ENCODE measurements at places on chromosomes 2 and 18.

GRCh38 chr2:187912950-187913349 lies 358.7 kb upstream of the TFPI start:
- no peak for DNase-seq

DNA sequence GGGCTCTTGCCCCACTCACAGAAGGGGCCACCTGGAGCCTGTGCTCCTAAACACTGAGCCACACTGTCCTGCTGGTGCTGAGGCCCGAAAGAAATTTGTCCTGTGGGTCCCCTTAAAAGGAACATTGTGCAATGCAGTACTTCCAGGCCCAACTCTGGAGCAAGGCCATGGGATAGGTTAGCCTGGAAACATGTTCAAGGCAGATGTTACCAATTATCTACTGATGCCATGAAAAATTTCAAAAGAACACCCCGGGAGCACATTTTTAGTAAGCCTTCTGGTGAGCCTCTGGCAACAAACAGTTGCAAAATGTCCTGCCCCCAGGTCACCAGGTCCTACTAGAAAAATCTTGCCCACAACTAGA lies 12.3 kb upstream of the PTMA start:
- DNase-seq, result peak; percentile 85

DNA sequence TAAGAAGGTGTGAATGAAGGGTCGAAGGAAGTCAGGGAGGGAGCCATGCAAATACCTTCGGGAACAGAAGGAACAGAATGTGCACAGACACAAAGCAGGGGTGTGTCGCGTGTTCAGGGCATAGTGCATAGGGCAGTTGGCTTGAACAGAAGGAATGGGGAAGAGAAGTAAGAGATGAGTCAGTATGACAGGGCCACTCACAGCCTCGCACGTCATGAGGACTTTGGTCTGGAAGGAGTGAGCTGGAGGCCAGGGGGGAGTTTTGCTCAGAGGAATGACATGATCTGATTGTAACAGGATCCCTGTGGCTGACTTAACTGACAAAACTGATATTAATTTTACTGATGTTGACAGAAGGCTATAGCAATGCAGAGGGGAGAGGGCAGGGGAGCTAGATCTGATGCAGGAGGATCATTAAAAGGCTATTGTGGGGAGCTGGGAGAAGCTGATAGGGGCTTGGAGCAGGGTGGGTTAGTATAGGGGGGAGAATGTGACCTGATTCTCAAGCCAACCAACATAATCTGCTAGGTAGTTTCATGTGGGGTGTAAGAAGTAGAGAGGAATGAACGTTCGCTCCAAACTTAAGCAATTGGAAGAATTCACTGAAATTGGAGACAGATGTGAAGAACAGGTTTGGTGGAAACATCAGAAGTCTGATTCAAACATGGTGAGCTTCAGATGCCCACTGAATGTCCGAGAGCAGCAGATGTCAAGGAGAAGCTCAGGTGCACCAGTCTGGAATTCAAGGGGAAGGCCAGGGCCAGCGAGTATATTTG lies 60.4 kb upstream of the COPS8 start:
- peak; percentile 90 for DNase-seq

GRCh38 chr18:58902961-58903360 lies 38.3 kb downstream of the ZNF532 start:
- no peak for DNase-seq
